ENCODE measurements at places on chromosomes 16 and 17.

DNA sequence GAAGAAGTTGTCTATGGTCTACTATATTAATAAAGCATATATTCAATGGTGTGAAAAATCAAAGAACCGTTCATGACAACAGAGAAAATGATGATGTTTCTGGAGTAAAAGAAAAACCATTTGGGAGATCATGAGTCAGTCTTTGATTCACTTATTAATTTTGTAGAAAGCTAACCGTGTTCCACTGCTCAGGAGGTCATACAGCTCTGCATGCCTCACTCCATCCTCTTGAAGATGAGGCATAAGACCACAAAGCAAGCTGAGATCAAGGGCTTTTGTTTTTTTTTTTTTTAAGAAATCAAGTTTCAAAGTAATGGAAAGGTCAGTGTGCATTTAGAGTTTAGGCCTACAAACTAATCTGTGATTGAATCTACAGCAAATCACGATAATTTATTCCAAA, 206.4 kb downstream of the CEP112 start:
- DNase-seq, result no peak

DNA sequence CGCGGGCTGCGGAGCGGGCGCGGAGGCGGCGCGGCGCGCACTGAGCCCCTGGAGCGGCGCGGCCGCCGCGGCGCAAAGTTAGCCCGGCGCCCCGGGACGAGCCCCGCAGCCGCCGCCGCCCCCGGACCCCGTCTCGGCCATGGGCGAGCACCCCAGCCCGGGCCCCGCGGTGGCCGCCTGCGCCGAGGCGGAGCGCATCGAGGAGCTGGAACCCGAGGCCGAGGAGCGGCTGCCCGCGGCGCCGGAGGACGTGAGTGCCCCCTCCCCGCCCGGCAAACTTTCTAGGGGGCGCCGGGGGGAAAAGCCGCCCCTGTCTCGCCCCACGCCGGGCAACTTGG, 388 bp downstream of the RHBDL3 start:
- no peak for DNase-seq

GRCh38 chr17:4576729-4577322, 7.5 kb upstream of the SMTNL2 start:
- no peak for DNase-seq

DNA sequence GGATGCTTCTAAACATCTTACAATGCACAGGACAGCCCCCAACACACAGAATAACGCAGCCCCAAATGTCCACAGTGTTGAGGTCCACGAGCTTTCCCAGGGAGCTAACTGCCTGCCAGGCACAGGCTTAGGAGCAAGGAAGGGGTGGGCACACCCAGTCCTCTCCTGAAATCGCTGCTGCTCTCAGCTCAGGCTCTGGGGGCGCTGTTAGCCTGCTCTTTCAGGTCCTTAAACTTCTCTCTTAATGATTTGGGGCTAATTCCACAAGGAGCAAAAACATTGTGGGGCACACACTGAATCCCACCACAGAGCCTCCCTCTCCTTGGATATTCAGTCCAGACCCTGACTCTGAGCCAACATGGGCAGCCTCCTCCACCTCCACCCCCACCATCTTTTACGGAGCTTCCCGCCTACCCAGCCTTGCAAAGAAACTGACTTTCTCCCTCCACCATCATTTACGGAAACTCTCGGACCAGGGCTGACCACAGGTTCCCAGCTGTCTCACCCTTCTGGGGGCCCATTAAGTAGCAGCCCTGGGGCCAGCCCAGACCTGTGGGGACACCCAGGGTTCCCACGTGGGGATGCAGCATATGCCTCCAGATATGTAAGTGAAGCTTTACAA, 1.1 kb downstream of the CD300H start:
- DNase-seq, result no peak

- DNase-seq, result no peak
Observed at GRCh38 chr17:57697891-57698711, 47.0 kb downstream of the CCDC182 start.

- no peak for DNase-seq
Observed at GRCh38 chr16:81553080-81553813, 108.6 kb downstream of the CMIP start.

DNA sequence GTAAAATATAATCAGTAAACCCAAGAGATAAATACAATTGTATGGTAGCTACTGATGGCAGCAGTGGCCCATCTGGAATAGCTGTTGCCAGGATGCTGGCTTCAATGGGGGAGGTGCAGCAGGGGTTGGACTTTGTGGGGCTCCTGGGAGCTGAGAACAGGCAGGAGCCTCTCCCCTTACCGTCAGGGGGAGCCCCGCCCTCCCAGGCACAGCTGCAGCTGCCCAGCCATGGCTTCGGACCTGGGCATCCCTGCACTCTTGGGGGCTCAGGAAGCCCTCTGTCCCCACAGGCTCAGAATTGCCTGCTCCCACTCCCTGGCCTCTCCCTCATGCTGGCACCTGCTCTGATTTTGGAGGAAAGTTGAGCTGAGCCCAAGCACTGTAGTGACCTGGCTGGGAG, 741.1 kb downstream of the CDH11 start:
- no peak for DNase-seq

DNA sequence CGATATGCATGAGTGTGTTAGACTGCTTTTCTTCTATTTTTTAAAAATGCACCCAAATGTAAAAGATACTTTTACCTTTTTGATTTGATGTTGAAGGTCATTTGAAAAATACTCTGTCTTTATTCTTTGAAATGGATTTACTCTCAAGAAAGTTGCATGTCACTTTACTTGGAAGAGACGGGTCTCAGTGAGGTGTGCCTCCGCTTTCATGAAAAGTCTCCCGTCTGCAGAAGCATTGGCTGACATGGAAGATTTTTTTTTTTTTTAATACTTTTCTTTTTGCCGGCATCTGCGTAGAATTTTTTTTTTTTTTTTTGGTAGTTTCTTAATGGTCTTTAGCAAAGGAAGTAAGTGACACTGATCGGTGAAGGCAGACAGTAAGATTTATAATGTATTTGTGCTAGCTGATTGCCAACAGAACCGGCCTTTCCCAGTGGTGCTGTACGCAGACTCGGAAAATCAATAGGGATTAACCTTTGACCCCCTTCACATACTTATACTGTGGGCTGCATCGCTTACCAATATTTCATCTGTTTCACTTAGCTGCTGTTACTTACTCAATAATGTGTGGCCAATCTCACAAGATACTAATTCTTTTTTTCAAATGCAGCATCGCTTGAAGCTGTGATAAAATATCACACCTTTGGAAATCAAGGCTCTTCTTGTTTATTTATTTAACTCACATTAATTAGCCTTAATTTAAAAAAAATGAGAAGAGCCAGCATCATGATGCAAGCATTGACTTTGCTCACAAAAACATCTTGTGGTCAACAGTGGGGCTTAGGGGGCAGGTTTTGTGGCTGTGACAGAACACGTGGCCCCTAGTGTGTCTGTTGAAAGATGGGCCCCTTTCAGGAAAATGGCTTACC, 383.9 kb downstream of the WWOX start:
- no peak for DNase-seq

GRCh38 chr17:3959295-3959899, 4.8 kb downstream of the ATP2A3 start:
- peak; percentile 43 for DNase-seq

- no peak for DNase-seq
Observed at GRCh38 chr16:17512636-17513220, 42.0 kb upstream of the XYLT1 start.

GRCh38 chr16:87602001-87602775, at the start of gene JPH3:
Gene JPH3, plus strand, starts transcription at chr16:87602508. Its CDS starts 639 bp downstream, at chr16:87603147.
- no peak for DNase-seq

- DNase-seq, result no peak
Observed at GRCh38 chr17:3730881-3731429, 7.3 kb downstream of the HASPIN start.

GRCh38 chr16:27978876-27979275, 84.6 kb downstream of the GSG1L start:
- DNase-seq, result no peak

DNA sequence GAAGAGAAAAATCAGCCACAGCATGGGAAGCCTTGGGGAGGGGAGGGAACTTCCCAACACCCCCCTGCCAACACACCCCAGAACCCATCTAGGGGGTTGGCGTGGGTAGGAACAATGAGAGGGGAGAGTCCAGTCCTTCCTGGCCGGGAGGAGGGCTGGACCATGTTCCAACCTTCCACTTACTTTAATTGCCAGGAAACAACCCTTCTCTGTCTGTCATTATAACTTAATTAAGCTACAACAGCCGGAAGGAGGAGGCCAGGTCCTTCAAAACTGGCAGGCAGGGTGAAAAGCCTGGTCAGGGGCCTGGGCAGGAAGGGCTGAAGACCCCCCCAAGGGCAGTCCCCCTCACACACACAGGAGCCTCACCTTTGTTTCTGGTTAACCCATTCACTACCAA, 447.0 kb downstream of the SOX9 start:
- DNase-seq, result no peak

GRCh38 chr16:15502041-15502725, 67.8 kb downstream of the BMERB1 start:
- peak; percentile 76 for DNase-seq

DNA sequence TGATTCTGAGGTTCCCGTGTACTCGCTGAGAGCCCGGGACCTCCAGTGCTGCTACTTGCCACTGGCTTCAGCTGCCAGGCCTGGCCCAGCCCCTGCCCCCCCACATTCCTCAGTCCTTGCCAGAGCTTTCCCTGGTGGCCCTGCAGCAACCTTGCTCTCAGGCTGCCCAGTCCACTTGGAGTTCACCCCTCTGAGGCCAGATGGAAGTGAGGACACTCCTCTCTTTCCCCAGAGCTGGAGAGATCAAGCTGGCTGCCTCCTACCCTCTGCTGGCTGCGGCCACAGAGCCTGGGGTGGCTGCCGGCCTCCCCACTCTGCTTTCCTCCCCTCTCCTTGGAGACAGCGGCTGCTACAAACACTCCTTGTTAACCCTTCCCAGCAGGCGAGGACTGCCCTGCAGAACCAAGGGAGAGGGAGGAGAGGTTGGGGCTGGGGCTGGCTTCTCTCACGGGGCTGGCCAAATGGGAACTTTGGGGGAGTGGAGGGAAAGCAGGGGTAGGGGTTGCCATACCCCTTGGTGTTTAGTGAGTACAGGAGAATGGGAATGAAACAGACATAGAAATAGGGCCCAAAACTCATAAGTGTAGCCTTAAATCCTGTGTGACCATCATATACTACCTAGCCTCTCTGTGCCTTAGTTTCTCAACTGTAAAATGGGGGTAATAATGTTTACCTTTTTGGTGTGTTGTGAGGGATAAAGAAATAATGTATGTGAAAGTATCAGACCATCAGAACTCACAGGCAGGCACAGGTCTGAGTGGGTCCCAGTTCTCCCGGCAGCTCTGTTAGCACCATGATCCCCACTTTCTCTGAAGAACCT, at the start of gene GAS2L2:
GAS2L2 (minus strand) TSS at position 295 of the 820 bp plus-strand sequence. CDS start 389 bp downstream, outside the sequence.
- no peak for DNase-seq

DNA sequence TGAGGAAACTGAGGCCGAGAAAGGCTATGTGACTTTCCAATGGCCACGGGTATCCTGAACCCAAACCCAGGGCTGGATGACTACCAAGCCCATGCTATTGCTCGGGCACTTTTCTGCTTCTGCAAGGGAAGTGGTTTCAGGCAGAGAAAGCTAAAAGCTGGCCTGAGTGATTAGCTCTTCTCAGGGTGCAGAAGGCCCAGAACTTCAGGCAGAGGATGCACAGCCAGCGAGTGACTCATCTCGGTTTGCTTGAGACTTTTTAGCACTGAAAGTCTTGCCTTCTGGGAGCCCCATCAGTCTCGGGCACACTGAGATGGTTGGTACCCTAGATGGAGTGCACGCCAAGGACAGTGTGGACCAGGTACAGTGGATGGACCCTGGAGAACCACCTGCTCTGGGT, 129.5 kb upstream of the SDK2 start:
- no peak for DNase-seq

GRCh38 chr17:75152922-75153779, 1.2 kb downstream of the JPT1 start:
- no peak for DNase-seq

DNA sequence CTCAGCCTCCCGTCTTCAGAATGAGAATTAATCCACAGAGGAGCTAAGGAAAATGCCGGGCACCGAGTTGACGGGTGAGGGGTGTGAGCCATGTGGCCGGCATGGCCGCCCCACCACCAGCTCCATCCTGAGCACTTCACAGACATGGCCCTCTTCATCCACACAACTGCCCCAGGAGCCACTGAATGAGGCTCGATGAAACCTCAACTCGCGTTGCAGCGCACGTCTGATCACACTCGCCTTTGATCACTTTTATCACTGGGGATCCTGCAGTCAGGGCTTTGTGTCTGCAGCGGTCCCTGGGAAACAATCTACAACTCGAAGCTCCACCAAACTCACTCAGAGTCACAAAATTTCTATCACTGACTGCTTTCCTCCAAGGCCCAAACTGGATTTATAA, 46.7 kb upstream of the CDR2 start:
- DNase-seq, result no peak

DNA sequence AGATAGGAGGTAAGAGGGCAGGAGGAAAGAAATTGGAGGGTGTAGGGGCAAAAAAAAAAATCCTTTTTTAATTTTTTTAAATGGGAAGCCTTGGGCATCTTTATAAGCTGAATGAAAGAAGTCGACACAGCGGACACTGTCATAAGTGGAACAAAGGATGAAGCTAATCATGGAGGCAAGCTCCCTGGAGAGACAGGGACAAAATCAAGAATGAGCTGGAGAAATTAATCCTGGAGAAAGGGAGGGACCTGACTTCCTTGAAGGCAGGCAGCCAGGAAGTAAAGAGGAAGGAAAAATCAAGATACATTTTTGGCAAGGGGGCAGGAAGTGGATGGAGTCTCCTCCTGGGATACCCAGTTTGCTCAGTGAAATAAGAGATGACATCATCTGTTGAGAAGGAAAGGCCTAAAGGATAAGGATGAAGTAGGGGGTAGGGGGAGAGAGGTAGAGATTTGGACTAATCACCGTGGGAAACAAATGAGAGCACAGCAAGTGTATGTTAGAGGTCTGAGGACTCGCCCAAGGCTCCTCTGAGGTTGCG, 179.3 kb downstream of the SLC39A11 start:
- DNase-seq, result no peak

DNA sequence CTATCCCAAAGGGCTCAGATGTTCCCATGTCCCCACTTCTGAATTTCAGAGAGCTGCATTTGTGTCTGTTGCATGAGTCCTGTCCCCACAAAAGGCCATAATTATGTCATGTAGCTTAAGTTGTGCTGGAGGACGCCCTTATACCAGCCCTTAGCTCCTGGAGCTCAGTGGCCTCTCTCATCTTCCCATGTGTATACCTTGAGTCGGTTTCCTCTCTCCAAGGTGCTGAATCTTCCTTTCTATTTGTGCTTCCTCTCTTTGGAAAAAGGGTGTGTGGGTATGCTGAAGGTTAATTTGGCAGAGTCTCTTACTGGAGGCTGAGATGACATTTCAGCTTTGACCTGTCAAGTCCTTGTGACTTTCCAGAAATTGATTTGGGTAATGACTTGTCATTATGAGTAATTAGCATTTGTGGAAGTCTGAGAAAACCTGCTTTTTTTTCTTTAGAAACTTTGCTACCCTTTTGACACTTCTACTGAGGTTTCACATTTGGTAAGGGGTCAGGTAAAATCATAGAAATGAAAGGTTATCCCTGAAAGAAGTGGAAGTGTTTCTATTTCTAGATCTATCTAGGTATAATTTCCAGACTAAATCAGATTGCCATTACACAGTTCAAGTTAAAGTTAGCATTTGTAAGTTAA, 185.4 kb downstream of the ABCC12 start:
- peak; percentile 13 for DNase-seq
